ENCODE measurements at places on chromosomes 13 and 19.

GRCh38 chr13:108962654-108963053 is 333.2 kb downstream of the MYO16 start:
- no peak for DNase-seq

DNA sequence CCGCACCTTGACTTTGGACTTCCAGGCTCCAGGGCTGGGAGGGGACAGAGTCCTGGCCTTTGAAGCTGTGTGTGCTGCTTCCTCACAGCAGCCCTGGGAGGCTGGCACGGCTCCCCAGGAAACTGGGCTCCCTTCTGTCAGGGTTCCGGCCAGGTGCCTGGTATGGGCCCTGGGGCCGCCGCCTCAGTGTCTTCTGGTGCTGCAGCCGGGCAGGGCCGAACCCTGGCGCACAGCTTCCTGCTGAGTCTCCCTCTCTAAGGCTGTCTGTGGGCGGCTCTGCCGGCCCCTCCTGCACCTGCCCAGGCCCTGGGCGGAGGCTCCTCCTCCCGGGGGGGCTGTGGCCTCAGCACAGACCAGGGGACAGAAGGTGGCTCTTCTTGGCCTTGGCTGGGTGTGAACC is 32.4 kb downstream of the GPX4 start:
- DNase-seq, result no peak

DNA sequence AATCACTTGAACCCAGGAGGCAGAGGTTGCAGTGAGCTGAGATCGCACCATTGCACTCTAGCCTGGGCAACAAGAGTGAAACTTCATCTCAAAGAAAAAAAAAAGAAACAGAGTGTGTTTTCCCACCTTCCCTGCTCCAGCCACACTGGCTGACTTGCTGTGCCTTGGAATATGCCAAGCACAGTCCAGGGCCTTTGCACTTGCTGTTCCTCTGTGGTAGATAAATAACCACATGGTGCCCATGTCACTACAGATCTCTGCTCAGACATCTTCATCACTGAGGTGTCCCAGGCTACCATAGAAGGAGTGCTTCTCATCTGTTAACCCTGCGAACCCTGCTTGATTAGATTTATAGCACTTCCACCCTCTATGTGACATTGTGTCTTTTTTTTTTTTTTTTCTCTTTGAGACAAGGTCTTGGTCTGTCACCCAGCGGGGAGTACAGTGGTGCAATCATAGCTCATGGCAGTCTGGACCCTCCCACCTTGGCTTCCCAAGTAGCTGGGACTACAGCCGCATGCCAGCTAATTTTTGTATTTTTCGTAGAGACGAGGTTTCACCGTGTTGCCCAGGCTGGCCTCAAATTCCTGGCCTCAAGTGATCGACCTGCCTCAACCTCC is 10.4 kb downstream of the SMARCA4 start:
- no peak for DNase-seq

GRCh38 chr13:41848435-41849255 is 112.3 kb downstream of the VWA8 start:
- DNase-seq, result no peak

DNA sequence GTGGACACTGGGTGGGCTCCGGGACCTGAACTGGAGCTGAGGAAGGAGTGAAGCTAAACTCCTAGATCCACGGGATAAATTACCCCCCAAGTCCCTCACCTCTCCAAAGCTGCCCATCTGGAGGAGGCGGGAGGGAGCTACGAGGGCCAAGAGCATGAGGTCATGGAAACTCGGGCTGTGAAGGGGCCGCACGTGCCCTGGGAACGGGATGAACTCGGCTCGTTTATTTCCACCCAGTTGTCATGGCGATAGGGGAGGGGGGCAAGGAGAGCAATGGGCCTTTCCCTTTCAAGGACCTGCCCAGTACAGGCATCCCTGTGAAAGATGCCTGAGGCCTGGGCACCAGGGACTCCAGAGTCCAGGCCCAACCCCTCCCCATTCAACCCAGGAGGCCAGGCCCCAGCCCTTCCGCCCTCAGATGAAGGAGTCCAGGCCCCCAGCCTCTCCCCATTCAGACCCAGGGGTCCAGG is 3.8 kb downstream of the PPP1R12C start:
- no peak for DNase-seq

- DNase-seq, result no peak
These were observed 17.3 kb upstream of the KL start for GRCh38 chr13:32998966-32999365.

DNA sequence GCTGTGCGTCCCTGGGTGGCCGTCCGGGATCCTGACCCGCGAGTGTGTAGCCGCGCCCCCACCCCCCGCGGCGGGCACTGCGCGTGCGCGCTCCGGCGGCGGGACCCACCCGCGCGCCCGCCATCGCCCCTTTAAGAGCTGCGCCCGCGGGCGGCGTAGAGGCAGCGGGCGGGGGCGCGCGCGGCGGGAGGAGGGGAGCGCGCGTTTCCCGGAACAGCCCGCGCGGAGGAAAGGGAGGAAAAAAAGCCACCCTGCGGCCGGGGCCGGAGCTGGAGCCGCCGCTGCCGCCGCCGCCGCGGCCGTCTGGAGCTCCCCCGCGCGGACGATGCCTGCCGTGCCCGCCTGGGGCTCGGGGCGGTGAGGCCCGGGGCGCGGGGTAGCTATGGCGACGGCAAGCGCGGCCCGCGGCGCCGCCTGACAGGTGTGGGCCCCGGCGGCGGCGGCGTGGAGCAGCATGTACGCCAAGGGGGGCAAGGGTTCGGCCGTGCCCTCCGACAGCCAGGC is at the start of gene SSBP4:
Gene SSBP4, plus strand, starts transcription at position 204 of the 504 bp plus-strand sequence. Its CDS starts 251 bp downstream, at position 455.
- peak; percentile 72 for DNase-seq

- DNase-seq, result peak; percentile 58
These were observed 15.2 kb upstream of the TOMM40 start for GRCh38 chr19:44875666-44876451.

DNA sequence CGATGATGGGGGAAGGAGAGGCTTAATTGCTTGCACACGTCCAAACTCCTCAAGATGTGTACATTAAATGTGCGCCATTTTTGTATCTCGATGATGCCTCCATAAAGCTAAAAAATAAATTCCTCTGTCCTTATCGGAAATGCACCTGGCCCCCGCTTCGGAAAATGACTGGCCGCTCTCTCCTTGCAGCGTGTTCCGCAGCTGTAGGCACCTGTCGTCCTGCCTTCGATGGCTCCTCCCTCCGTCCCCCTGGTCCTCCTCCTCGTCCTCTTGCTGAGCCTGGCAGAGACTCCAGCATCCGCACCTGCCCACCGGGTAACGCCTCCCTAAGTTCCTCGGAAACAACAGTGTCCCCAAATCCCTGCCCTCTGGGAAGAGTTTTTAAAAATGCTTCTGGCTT is 1.1 kb downstream of the GALP start:
- DNase-seq, result no peak

DNA sequence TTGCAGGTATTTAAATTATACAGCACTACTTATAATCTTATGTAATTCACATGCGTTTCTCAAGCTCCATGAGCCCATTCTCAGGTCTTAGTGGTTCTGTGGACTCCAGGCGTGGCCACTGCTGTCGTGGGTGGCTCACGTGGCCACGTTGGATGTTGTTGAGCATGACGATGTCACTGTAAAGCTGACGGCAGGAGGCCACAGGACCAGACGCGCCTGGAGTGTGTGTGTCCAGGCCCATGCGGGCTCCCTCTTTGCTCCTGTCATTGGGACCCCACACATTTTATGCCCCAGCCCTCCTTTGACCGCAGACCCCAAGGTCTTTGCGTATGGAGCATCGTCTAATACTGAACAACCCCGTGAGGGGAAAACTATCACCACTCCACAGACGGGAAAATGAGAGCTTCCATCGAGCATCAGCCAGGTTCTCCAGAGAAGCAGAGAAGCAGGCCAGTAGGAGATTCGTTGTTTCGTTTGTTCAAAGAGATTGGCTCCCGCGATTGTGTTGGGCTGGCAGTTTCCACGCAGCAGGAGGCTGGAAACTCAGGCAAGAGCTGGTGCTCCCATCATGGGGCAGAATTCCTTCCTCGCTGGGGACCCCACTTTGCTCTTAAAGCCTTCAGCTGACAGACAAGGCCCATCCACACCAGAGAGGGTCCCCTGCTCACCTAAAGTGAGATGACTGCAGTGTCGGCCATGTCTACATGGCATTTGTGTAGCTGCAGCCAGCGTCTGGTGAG is 129.3 kb upstream of the SPACA7 start:
- no peak for DNase-seq

DNA sequence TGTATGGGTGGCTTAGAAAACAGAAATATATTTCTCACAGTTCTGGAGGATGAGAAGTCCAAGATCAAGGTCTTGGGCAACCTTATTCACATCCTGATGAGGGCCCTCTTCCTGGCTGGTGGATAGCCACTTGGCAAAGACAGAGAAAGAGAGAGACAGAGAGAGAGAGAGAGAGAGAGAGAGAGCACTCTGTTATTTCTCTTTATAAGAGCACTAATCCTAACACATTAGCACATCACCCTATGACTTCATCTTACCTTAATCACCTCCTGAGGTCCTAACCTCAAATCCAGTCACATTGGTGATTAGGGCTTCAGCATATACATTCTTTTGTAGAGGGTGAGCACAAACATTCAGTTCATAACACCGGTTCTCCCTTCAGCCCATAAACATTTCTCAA is 430.3 kb downstream of the EFNB2 start:
- no peak for DNase-seq

DNA sequence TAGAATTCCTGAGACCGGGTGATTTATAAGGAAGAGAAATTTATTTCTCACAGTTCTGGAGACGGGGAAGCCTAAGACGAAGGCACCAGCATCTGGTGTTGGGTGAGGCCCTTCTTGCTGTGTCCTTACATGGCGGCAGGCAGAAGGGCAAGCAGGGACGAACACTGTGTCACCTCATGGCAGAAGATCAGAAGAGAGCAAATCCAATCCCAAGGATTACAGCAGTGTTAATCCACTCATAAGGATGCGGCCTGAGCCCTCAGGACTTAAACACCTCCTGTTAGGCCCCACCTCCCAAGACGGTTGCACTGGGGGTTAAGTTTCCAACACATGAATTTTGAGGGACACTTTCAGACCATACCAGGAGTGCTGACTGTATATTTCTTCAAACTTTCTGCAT is 6.7 kb upstream of the FBL start:
- no peak for DNase-seq

DNA sequence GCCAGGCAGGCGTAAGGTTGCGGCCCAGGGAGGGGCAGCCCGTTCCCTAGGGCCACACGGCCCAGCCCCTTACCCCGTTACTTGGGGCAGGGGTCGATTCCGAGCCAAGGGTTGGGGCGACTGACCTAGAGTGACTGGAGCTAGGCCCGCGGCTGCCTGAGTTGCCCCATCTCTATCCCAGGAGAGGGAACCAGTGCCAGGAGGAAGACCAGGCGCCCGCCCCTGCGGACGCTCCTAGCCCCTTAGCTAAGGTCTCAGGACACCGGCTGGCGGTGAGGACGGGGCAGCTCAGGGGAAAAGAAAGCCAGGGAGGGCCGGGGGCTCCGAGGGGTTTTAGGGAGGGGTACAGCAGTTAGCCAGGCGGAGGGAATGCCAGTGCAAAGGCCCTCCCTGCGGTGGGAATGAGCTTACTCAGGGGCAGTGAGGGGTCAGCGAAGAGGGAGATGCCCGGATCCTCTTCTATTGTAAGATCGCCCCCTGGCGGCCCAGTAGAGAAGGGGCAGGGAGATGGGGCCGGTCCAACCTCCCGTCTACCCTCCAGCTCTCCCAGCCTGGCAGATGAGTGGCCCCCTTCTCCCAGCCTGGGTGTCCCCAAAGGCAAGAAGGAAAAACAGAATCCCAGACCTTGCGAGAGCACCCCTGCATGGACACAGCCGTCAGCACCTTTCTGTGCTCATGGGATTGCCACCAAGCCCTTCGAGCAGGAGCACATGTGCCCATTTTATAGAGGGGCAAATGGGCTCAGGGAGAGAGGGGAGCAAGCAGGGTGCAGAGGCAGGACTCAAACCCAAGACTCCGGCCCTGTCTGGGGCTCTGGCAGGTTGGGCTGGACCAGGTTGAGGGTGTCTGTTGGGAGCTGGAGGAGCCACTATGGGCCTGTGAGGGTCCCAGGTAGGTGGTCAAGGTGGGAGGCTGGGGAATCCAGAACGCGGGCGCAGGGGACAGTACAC is 16.3 kb downstream of the CILP2 start:
- DNase-seq, result peak; percentile 34

GRCh38 chr13:38662362-38662761 is 24.5 kb upstream of the FREM2 start:
- no peak for DNase-seq

GRCh38 chr13:50843257-50844083 is at the start of gene DLEU7:
TSS of gene DLEU7 (minus strand) at chr13:50843692. CDS start at chr13:50843646, 46 bp downstream.
- DNase-seq, result no peak

DNA sequence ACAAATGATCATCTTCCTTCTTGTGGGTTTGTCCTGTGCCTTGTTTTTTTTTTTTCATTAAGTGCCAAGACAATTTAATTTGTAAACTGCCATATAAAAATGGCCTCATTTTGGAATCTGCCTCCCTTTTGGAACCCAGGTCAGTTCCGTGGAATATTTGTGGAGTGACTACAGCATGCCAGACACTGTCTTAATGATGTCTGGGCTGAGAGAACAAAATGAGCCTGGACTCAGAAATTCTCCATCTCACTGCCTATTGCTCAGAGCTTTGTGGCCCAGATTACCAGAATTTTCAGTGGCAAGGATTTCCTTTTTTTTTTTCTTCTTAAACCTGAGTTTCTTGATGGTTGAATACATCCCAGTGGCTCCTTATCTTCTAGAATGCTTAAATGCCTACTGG is 340.6 kb downstream of the ENOX1 start:
- DNase-seq, result no peak

GRCh38 chr19:56245121-56245740 is 27.3 kb upstream of the EDDM13 start:
- peak; percentile 20 for DNase-seq

GRCh38 chr13:109738298-109738746 is 48.1 kb downstream of the IRS2 start:
- no peak for DNase-seq

GRCh38 chr19:28322491-28322890 is 890.5 kb downstream of the UQCRFS1 start:
- no peak for DNase-seq

- DNase-seq, result no peak
These were observed 43.5 kb upstream of the ZNF85 start for GRCh38 chr19:20879501-20879900.

- DNase-seq, result no peak
These were observed 10.8 kb downstream of the SLC35E1 start for GRCh38 chr19:16561382-16561781.

DNA sequence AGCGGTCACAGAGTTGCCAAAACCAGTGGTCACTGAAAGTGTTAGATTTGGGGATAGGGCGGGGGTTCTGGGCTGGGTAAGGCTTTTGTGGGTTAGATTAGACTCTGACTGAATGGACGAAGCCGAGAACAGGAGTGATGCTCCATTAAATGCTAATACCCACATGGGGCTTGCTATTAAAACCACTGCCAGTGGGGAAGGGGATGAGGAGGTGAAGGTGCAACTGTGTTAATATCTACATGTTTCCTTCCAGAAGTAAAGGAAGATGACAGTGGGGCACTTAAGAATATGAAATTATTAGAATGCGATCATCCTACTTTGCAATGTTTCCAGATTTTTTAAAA is 573 bp upstream of the ZNF614 start:
- DNase-seq, result no peak

All from kidney capillary endothelial cell (primary cell).